ENCODE measurements at places on chromosomes 4 and X.

GRCh38 chrX:15849555-15849954, 5.1 kb downstream of the AP1S2 start:
- DNase-seq: no peak

DNA sequence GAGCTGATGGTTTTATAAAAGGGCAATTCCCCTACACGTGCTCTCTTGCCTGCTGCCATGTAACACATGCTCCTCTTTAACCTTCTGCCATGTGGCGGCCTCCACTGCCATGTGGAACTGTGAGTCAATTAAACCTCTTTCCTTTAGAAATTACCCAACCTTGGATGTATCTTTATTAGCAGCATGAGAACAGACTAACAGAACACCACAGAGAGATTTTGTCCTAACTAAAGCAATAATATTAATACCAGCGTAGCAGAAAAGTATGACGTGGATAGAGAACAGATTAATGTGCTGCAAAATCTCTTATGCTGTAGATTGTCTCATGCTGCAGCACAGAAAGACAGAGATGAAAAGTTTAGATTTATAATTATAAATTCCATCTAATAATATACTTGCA, 23.1 kb downstream of the AIMP1 start:
- no peak for DNase-seq

DNA sequence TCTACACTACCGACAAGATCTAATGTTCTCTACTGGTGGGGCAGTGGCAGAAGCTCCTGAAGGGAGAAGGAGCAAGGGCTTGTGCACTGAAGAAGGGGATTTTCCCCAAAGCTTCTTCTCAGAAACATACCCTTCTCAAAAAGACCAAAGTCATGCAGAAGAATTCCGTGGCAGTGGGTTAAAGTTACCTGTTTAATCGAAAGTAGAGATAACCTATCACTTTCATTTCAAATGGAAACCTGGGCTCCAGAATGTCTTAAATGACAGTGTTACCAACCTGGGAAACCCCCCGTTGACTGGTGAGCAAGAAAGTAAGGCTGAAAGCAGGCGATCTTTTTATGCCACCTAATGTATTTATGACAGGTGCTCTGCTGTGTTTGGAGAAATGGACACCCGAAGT, 92.5 kb upstream of the TEX13D start:
- no peak for DNase-seq

- peak; percentile 92 for DNase-seq
Measured at GRCh38 chr4:105474099-105474518, 247 bp upstream of the PPA2 start.

DNA sequence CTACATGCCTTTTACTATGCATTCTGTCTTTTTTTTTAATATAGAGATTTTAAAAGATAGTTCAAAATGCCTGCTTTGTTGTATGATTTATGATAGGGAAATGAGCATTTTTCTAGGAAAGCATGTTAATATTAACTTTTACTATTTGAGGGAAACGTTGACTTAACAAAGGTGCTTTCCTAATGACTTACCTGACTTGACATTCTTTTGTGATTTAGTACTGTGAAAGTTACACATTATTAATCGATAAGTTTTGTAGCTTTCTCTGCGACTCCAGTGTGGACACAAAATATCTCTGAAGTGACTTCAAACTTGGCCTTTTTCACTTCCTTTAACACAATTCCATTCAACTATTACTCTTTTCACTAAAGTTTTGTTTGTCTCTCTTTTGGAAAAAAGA, 184.3 kb downstream of the GC start:
- DNase-seq: no peak

DNA sequence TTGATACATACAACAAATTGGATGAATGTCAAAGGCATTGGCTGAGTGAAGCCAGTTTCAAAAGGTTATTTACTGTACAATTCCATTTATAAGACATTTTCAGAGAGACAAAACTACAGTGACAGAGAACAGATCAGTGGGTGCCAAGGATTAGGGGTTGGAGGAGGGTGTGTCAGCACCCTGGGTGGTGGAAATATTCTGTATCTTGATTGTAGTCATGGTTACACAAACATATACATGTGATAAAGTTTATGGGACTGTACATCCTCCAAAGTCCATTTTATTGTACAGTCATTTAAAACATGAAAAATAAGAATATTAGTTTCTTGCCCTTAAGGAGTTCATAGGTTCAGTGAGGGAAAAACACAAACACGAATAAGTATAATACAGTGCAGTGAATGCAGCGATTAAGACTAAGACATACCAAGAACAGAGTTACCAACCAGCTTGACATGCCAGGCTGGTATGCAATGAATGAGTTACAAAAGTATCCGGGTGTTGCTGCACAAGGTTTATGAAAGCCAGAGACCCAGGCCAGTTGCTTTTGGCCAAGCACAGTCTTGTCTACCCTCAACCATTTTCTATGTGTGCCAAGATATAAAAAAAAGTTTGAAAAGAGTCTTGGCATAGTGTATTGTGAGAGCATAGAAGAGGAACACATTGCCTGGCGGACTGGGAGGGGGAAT, 123.6 kb downstream of the MSL3 start:
- DNase-seq: no peak

DNA sequence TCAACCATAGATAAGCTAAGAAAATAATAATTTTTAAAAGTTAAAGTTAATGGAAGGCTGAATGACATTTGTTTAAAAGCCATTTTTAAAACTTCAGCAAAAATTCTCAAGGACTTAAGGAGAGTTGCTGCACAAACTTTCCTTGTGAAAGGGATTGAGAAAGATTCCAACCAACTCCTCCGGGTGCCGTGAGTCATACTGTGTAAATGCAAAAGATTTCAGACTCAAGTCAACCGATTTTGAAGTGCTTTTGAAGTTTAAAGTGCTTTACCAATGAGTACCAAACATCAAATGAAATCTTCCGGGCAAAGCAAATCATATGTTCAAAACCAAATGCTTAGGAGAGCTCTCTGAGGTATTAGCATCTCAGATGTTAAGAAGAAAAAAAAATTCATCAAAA, 31.4 kb downstream of the VCX2 start:
- DNase-seq: no peak

- no peak for DNase-seq
Measured at GRCh38 chrX:39174241-39174771, 373.0 kb downstream of the MID1IP1 start.

- DNase-seq: no peak
Measured at GRCh38 chrX:86348669-86349068, 200.4 kb downstream of the DACH2 start.

DNA sequence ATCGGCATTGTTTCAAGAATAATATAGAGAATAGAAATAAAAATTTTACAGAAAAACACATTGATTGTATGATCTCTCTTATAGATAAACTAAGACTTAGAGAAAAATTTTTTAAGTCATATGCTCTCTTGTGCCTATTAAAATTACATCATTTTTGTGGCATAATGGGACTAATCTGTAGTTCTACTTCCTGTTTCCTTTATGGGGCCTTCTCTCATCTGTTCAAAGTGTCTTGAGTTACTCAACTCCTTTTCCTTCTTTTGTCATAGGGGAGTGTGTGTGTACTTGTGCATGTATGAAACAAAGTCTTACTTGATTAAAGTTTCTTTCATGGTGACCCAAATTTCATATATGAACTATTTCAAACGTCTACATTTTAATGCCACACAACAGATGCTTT, 1448.9 kb upstream of the TENM3 start:
- no peak for DNase-seq

DNA sequence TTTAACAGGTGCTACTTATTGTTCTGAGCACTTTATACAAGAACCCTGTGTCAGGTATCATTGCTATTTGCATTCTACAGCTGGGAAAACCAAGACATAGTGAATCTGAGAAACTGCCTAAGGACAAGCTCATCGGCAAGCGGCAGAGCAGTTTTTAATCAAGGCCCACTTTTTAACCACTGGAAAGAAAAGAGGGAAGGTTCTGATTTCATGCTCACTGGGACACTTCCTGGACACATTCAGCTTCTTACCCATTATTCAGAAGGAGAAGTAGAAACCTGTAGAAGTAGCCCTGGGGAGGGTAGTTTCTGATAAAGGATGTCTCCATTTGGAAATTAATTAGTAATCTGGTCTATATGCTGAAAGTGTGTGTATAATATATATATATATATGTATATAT, 2.5 kb upstream of the LNX1 start:
- DNase-seq: no peak

DNA sequence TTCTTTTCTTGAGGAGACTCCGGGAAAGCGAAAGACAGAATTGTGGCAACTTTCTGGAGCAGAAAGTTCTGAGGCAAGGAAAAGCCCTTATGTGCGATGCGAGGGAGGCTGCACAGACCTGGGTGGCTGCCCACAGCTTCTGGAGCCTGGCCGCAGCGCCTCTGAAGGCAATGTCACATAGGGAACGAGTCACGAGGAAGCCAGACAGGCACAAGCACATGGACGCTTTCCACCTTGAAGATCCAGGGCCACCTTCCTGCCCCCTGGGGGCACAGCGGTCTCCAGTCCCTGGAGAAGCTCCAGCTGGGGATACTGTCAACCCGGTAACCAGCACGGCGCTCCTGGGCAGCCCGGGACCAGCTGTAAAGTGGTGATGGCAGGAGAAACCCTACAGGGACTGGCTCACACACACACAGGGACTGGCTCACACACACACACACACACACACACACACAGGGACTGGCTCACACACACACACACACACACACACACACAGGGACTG, 69.8 kb downstream of the MTNR1A start:
- no peak for DNase-seq

GRCh38 chr4:186021461-186022167, 47.3 kb upstream of the TLR3 start:
- no peak for DNase-seq

DNA sequence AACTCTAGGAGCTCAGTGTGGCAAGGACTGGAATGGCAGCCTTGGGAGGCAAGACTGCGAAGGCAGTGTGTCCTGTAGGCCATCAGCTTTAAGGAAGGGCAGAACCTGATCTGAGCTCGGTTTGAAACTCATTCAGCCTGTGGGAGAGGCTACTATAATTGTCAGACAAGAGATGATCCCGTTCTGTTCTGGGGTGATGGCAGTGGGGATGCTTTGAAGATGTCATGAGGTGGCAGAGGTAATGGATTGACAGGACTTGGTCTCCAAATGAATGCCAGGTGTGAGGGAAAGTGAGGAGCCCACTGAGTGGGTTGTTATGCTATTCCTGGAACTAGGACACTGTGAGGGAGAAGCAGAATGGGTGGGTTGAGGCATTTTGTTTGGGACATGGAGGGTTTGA, 144.9 kb downstream of the PJA1 start:
- no peak for DNase-seq

- DNase-seq: no peak
Measured at GRCh38 chr4:20432088-20432487, 180.4 kb downstream of the SLIT2 start.

DNA sequence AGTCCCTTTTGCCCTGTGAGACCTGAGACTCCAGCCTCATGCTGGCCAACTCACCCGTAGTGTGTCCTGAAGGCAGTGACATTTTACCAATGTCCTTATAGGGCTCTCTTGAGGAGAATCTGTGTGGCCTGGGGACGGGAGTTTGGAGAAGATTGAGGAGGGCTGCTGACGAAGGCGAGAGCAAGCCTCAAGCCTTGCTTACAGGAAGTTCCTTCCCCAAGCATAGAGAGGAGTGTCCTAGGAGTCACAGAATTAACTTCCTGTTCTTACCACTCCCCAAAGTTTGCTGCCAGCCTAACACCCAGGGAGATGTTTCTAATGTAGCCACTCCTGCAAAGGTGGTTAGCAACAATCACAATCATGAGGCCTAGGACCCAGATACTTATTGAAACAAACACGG, at the start of gene NXF3:
NXF3 (minus strand) TSS at position 202 of the 400 bp plus-strand sequence; CDS start at position 82, 120 bp downstream.
- DNase-seq: no peak

DNA sequence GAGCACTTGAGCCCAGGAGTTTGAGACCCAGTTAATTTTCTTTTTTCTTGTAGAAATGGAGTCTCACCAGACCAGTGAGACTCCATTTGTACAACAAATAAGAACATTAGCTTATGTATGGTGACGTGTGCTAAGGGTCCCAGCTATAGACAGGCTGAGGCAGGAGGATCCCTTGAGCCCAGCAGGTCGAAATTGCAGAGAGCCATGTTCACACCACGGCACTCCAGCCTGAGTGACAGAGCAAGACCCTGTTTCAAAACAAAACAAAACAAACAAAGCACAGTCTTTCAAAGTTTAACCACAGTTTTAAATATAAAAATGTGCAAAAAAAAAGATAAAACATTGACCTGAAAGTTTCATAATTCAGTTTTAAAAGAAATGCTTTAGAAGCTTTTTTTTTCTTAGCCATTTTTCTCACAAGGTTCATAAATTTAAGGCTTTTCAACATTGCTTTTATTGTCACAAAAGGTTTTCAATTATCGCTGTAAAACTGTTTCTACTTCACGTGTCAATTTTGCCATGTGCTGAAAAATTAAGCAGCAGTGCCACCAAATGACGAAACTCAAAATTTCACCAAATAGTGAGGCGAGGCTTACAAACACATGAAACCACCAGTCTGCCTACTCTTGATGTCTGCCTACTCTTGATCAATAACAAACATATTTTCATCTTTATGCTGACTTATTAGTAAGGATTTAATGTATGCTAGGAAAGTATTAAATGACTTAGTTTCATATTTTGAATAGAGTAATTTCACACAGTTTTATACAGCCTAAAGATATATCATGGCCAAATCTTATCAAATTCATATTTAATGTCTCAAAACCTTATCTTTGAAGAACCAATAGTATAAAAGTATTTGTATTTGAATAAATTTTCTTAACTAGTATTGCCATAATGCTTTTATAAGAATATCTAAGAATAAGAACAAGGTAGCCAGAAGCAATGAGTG, 126.3 kb downstream of the NEK1 start:
- DNase-seq: no peak

DNA sequence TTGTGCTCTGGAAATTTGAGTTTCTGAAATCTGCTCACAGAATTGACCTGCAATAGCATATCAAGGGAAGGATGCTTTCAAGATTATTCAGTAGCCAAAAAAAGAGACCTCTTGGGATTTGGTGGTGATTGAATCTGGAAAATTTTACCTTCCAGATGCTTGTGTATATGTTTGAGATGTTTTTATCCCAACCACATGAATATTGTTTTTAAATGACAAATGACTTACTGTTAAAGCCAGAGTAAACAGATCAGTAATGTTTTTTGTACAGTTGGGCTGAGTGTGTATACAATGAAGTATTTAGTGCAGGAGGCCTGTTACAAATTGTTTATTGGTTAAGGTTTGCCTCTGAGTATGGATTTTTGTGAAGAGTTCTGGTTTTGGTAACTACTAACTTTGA, 126.5 kb downstream of the CBR4 start:
- DNase-seq: no peak

- DNase-seq: no peak
Measured at GRCh38 chrX:153885968-153886903, at the start of gene L1CAM. L1CAM (minus strand) TSS chrX:153886173; CDS start chrX:153875836, 10,337 bp downstream.
